NCI-H2029 (cell line): ENCODE measurements at places on chromosomes 6 and 20.

GRCh38 chr20:58633161-58634053, 17.7 kb upstream of the STX16 start:
- DNase-seq, result no peak

DNA sequence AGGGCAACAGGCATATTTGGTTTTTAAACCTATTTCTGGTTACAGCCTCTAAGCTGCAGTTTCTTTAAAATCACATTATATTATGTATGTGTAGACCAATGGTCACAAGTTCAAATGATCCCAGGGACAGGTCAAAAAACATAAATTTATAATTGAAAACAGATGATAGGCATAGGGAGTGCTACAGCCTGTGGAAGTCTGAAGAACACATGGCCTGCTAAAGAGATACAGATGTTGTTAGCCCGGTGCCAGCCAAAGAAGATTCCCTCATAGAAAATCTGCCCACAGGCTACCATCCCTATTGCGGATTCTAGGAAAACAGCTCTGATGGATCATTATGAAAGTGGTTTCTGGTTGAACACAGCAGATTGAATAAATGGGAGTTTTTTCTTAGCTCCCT, 65.3 kb downstream of the NRSN1 start:
- no peak for DNase-seq

- DNase-seq, result no peak
These were observed 19.8 kb downstream of the SIRPD start for GRCh38 chr20:1537731-1538058.

DNA sequence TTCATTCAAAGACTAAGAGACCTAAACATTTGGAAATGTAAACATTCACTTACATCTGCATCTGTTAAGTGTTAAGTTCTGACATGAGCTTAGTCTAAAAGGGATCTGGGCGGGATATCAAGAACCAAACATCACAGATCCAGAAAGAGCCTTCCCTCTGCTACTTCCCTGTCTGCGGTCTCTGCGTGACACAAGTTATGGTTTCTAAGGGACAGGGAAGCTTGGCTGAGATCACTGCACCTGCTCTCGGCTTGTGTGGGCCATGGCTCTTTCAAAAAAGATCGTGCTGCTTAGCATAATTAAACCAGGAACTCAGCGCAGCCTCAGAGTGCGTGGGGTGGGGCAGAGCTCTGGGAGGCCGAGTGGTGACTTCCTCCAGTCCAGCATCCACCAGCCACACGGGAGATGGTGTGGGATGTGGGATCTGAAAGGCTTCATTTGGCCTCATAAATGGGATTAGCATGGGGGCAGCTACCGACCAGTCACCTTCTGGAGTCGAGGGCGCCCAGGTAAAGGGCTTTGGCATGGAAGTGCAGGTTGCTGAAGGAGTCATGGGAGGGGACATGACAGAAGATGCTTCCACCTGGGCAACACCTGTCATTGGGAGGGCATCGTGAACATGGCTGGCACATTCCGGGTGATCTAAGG, 16.7 kb upstream of the RAMACL start:
- no peak for DNase-seq

DNA sequence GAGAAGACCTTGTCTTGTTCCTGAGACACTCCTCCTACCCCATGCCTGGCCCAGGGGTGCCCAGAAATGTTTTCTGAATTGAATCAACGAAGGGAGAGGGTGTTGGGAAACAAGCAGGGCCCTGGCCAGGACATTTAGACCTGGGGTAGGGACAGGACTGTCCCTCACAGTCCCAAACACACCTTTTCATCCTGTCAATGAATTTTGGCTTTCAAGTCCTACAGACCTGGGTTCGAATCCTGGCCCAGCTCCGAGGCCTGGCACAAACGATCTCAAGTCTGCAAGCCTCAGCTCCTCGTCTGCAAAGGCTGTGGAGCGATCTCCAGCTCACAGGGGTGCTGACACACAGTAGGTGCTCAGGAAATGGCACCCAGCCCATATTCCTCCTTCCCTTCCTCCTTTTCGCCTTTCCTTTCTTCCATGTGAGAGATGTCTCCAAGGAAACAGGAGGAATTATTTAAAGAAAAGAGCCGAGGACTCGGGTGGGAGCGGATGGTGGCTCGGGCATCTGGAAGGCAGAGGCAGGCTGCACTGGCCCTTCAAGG, 7.3 kb upstream of the DLGAP4 start:
- DNase-seq, result no peak

GRCh38 chr6:143555071-143555492, 43.6 kb upstream of the FUCA2 start:
- DNase-seq, result no peak

GRCh38 chr6:160766989-160767646, 65.1 kb downstream of the PLG start:
- no peak for DNase-seq

DNA sequence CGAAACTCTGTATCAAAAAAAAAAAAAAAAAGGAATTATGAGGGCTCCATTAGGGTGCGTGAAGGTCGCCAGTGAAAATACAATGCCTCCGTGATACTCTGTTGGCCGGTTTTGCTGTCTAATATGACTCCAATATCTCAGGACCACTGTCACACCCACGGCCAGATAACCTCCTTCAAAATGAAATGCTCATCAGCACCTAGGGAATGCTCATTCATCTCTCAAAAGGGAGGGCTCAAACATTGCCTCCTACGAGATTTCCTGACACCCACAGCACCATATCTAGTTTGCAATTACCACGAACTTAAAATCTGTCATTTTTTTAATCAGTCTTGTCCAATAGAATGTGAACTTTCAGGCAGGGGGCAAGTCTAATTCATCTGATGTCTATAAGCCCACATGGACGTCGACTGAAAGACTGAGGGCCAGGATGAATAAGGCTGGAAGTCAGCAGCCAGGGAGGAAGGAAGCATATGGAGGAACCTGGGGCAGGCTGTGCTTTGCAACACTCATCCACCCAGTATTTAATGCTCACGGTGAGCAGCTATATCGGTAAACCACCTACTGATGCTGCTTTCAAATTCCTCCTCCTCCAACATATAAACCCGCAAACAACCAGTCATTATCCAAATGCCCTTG, 42.8 kb downstream of the MAP3K5 start:
- no peak for DNase-seq

- DNase-seq, result no peak
These were observed 93.9 kb upstream of the HS3ST5 start for GRCh38 chr6:114436691-114437090.

- DNase-seq, result no peak
These were observed 19.6 kb upstream of the SAMHD1 start for GRCh38 chr20:36971103-36971502.

- DNase-seq, result no peak
These were observed 54.1 kb upstream of the PTPRT start for GRCh38 chr20:43243672-43244269.

DNA sequence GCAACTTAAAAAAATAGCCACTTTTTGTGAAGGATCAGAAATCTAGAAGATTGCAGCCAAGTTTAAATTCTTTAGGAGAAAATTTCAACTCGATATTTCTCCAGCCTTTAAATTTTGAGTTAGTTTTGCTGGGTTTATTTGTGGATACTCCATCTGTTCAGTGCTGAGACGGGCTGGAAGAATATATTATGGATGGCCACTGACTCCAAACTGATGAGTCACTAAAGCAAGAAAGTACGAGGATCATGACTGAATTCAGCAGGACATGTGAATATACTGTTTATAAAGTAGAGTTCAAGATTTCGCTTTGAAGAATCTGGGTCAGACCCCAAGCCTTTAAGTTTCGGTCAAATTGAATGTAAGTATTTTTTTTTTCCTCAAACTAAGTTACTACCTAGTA, 199.5 kb downstream of the ADGRB3 start:
- DNase-seq, result no peak

- no peak for DNase-seq
These were observed 24.6 kb upstream of the TNFRSF21 start for GRCh38 chr6:47334334-47334733.

DNA sequence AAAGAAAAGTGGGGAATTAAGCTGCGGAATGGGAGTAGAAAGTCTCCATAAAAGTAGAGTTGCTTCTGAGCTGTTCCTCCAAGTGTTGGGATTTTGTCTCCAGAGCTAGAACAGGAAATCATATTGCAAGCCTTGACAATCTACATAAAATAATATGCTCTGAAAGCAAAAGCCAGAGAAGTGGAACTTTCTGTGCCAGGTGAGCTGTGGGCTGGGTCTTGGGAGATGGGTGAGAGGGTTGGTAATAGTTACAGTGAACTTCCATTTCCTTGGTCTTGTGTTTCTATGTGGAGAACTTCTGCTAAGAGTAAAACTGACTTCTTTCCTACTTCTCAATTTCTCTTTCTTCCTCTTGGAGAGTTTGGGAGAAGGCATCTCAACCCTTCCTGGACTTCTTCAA, 6.3 kb upstream of the HMGN4 start:
- DNase-seq, result no peak

DNA sequence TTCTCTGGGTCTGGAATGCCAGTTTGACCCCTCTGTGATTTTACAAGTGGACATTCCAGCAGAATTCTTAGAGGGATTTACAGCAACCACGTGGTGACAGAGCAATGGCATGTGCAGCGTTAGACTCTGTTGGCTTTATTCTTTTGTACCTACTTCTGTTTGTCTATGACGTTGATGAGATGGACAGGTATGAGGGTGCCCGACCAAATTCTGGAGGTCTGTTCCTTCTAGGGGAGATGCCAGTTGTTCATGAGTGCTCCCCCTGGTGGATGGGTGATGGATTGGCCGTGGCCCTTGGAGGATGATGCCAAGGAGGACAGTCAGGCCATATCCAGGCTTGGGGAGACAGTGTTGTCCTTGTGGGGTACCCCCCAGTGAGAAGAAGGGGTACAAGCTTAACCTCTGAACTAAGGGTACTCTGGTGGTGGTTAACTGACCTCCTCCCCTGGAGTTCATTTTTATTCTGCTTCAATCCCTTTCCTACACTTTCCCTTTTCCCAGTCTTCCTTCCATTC, 198.6 kb downstream of the DTNBP1 start:
- no peak for DNase-seq

- no peak for DNase-seq
These were observed 39.9 kb downstream of the SLC22A3 start for GRCh38 chr6:160387916-160388643.

DNA sequence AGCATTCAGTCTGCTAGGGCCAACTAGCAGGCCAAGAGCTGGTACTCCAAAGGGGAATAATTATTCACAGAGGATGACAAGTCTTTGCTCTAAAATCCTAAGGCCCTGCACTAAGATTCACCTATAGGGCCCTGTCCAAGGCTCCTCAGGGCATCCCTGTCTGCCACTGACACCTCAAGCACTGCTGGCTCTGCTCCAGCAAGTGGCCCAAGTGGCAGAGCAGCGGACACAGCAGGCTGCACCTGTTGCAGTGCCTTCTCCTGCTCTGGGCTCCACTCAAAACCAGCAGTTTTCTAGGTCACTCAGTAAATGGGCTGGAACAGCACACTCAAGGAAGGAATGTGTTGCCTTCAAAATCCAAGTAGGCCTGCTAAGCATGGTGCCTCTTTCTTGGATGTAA, 36.4 kb upstream of the SMOC2 start:
- DNase-seq, result peak; percentile 29

- no peak for DNase-seq
These were observed 59.6 kb downstream of the PRDM1 start for GRCh38 chr6:106145741-106146227.

DNA sequence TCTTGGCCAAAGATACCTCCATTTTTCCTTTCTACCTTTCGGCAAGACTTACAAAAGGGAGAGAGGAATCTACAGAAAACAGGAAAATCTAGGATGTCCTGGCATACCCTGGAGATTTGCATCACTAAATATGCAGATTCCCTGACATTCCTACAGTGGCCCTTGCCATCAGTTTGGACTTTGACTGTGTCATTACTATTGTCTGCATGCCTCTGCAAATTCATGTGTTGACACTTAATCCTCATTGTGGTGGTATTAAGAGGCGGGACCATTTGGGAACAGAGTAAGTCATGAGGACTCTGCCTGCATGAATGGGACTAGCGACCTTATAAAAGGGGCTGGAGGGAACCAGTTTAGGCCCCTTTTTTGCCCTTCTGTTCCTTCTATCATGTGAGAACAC, 50.5 kb upstream of the DTNBP1 start:
- no peak for DNase-seq

DNA sequence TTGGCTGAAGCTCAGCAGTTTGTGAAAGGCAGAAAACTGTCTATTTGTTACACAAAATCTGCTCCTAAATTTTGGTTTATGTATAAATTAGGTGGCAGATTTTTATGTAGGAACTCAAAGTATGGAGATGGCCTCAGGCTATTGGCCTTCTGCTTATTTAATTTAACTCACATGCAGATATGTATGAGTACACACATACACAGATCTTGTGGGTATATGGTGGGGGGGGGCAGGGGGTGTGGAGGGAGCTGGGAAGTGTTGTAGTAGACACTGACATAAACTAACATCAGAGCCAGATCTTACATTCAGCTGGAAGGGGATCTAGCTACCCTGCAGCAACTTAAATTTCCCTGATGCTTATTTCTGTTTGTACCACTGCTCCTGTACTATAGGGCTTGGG, 170.8 kb downstream of the EPM2A start:
- no peak for DNase-seq

DNA sequence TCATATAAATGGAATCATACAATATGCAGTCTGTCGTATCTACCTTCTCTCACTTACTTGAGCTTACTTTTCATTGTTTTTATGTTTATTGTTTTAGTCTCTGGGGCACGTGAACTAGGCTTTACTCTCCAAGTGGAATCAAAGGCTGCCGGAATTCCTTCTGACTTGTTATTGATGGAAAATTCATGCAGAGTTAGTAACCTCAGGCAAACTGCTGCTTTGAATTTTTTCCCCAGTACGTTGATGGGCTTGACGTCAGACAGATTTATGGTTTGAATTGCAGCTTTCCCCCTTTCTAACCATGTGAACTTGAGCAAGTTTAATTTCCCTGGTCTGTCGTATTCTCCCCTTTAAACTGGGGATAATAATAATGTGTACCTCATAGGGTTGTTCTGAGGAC, 68.6 kb downstream of the ZDHHC14 start:
- DNase-seq, result no peak

DNA sequence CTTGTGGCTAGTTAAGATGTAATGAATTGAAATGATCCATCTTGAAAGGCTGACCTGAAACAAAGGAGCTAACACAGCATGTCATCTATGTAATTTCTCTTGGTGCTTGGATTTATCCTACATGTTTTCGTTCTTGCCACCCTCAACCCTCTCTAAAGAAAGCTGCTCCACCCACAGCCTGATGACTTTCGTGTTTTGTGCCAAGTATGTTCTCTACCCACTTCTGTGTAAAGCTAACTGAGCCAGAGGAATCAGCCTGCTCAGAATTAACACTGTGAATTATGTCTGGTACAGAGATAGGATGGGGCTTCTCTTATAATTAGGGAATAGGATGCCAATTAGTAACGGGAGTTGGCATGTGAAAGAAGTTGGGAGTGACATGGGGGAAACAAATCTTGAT, 67.9 kb upstream of the MLIP start:
- DNase-seq, result no peak
